ENCODE measurements at places on chromosomes 16 and 17.

- no peak for DNase-seq
These were observed 18.5 kb upstream of the TOB1 start for GRCh38 chr17:50884439-50885311.

DNA sequence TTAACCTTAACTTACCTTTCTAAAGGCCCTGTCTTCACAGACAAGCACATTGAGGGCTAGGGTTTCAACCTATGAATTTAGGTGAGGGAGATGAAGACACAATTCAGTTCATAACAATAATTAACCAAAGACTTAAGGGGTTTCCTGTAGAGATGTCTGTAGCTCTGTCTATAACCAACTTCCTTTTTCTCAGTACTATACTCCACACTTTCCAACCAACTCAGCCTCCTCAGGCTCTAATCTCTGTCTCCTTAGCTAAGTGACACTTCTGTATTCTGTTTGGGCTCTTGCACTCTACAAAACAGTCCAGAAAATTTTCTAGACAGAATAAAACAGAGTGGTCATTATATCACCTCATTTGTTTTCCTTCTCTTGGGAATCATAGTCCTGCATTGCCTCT lies 25.8 kb downstream of the CAPNS2 start:
- DNase-seq: no peak

DNA sequence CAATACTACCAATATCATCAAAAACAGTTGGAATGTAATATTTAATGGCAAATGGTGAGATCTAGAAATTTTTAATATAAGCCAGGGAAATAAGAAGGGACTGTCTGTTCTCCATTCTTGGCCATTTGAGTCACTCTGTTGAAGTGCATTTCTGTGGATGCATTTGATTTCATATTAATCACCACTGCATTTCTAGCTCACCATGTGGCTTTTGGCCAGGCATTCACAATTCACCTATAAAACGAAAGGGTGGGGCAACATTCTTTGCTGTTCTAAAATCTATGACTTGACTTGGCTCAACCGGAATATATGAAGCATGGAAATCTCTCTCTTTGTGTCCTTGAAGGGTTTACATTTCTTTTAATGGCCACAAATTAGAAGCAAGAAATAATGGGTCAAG lies 483.0 kb downstream of the SLC39A11 start:
- DNase-seq: no peak

GRCh38 chr17:50060951-50061712 lies 5.2 kb downstream of the ITGA3 start:
- DNase-seq: no peak

- DNase-seq: no peak
These were observed 11.9 kb upstream of the CCL17 start for GRCh38 chr16:57392694-57393093.

- DNase-seq: no peak
These were observed 2.8 kb downstream of the PRKAR1A start for GRCh38 chr17:68514831-68515635.

DNA sequence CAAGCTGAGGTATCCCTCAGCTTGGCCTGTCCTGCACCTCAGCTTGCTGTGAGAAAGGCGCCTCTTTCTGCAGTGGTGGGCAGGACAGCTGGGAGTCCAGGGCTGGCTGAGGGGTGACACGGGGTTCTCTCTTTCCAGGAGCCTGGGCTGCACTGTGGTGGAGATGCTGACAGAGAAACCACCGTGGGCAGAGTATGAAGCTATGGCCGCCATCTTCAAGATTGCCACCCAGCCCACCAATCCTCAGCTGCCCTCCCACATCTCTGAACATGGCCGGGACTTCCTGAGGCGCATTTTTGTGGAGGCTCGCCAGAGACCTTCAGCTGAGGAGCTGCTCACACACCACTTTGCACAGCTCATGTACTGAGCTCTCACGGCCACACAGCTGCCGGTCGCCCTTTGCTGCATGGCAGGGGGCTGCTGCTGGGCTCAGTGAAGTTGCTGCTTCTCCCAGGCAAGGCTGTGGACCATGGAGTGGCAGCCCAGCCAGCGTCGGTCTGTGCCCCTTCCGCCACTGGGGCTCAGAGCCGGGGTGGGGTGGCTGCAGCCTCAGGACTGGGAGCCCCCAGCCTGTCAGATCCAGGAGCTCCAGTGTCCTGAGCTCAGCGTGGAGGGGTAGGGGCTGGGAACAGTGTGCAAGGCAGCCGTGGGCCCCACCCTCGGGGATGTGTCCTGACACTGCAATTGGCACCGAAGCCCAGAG lies 6.4 kb downstream of the LIMD2 start:
- DNase-seq: no peak

- no peak for DNase-seq
These were observed 99.2 kb downstream of the RGS9 start for GRCh38 chr17:65236321-65236720.

DNA sequence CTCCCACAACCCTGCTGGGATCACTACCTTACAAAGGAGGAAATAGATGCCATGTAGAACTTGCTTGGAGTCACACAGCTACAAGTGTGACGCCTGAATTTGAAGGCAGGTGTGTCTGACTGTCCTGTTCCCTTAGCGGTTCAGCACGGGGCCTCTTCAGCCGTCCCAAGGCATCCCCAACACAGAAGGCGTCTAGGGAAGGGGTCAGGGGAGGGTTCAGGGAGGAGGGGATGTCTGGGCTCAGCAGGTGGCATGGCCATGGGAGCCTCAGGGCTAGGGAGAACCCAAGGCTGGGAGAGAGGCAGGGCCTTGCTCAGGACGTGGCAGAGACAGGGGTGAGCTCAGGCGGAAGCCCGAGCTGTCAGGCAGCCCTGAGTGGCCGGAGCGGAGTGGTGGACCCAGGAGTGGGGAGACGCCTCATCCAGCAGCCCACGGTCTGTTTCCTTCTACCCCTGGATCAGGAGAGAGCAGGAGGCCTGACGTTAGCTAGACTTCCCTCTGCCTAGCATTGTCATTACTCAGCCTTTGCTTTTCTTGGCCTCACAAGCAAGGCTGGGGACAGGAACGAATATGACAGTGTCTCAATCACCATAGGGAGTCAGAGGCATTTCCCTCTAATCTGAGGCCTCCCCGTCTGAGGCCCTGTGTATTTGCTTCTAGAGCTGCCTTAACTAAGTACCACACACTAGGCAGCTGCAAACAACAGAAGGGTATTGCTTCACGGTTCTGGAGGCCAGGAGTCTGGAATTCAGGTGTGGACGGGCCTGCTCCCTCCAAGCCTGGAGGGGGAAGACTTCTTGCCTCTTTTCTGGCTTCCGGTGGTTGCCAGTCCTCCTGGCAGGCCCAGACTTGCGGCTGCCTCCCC lies 31.3 kb upstream of the ANKRD40CL start:
- DNase-seq: no peak

DNA sequence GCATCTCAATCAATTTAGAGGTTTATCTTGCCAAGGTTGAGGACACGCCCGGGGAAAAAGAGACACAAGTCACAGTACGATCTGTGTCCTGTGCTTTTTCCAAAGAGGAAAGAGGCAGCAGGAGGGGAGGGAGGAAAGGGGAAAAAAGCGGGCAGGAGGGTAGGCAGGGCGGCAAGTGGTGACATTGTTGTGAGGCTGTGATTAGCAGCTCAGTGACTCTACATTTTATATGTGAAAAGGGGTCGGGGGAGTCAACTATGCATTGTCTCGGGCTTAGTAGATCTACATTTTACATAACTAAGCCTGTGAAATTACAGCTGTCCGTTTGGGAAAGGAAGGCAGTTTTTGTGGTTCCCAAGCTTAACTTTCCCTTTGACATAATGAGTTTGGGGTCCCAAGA lies 22.2 kb upstream of the RIPOR1 start:
- no peak for DNase-seq

DNA sequence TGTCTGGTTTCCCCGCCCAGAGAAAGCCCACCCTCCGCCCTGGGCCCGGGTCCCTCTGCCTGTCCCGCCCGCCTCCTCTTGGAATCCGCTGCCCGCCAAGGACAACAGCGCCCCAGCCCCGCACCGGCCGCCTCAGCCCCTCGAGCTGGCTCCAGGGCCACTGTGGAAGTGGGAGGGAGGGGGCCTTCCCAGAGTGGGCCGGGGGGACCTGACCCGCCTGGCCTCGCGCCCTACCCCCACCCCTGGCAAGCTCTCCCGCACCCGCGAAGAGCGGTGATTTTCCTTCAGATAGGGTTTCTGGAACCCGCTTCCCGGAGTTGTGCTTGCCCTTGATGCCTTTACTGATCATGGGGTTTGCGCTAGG lies 2.3 kb upstream of the CBX8 start:
- DNase-seq: no peak

- DNase-seq: peak; percentile 6
These were observed 38.5 kb downstream of the IGF2BP1 start for GRCh38 chr17:49035470-49036269.

DNA sequence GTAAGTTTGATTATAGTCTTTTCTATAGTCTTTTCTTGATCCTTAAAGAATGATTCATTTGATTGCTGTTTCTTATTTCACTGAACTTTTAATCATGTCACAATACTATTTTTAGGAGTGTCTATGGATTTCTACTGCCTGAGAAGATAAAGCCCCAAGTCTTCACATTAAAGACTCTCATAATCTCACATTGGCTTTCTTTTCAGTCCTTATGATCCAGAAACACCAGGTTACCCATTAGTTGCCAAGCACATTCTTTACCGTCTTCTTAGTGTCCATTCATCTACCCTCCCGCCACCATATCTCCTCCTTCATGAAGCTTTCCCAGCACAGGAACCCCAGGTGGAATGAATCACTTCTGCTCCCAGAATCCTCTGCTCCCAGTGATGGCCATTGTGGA lies 49.5 kb upstream of the MYOCD start:
- DNase-seq: no peak

DNA sequence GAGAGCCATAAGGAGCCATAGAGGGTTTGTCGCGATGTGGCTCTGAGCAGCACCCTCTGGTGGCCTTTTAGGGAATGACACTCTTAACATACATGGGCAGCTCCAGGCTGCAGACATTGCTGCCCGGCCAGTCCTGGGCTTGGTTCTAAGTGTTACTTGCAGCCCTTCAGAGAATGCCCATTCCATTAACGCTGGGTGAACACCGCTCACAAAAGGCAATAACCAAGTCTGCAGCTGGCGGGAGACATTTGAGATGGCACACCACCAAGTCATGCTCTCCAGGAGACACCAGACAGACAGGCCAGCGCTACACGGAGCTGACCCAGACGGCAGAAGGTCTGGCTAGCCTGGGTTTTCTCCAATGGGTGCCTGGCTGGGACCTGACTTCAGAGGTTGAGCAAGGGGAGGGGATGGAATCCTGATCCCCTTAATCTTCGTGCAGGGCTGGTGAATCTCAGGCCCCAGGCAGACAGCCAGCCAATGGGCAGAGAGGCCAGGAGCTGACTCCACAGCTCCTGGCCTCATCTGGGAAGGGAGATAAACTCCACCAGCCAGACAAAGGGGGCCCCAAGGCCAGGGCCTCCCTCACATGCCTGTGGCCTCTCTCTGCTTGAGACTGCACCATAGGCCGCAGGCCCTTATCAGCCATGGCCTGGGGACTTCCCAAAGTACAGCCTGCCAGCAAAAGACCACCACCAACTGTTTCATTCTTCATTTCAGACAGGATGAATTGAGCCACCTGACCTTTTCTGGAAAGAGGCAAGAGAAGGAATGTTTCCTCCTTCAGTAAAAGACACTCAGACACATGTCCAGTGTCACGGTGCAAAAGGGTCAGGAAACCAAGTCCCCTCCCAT lies 58.8 kb downstream of the ZDHHC7 start:
- peak; percentile 68 for DNase-seq

- DNase-seq: no peak
These were observed 23.4 kb downstream of the RBL2 start for GRCh38 chr16:53457670-53458069.

DNA sequence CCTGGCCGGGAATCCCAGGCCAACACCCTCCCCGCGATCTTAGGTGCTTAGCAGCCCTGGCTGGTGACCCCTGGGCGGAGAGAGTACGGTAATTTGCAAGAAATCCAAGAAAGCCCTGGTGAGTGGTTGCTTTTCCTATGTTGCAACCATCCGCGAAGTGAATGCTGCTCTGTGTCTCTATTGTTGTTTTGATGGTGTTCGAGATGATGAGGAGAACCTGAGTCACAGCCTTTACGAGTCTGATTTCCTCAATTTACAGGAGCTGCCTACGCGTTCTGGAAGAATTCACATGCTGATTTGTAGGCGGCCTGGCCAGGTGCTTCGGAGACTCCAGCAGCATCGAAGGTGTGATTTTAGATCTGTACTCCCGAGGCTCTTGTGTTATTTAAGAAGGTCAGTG lies 63.3 kb downstream of the TMEM235 start:
- DNase-seq: no peak

DNA sequence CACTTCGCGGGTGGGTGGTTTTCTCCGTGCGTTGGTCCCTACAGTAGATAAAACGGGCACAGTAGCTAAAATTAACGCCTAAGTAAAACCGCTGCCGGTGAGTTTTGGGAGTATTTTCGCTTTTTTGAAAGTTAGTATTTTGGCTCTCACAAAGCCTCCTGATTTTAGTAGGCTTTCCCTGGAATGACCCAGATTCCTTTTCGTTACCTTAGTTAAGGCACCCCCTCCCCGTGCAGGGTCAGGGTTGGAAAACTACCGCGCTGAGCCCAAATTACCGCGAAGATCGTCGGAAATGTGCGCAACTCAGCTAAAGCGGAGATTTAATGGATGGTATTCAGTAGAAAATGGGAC lies 28.3 kb upstream of the ST6GALNAC1 start:
- no peak for DNase-seq

DNA sequence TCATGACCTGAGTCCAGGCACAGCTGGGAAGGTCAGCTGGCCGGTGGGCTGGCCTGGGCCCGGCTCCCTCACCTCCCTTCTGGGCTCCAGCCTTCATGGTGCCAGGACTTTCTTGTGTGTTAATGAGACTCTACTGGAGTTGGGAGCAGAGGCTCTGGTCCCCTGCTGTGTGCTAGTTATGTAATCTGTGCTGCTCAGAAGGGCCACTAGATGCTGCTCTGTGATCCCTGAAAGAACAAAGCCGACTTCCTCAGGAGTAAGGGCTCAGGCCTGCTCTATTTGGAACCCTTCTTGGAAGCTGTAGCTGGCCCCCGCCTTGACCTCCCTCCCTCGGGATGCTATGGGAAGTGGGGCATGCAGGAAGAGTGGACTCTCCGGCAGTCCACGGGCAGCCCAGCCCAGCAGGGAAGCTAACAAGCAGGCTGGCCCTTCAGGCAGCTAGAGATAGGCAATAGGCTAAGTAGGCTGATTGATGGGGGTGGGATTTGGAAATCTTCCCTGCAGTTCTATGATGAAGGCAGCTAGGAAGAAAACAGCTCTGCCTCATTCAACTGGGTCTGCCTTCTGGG lies 3.3 kb upstream of the CDK5R1 start:
- peak; percentile 78 for DNase-seq

DNA sequence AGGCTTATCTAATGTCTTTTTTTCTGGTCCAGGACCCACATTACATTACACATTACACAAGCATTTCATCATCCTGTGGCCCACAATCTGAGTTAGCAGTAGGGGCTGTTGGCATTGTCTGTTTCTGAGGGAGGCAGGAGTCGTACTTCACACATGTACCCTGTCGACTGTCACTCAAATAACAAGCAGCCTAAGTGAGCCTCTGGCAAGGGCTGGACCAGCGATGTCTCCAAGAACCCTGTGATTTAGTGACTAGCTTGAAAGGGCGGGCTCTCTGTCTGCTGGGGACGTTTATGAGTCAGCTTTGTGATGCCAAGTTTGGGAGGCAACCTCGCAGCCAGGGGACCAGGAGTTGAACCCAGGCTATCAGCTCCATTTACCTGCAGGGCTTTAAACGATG lies 251.4 kb downstream of the HS3ST3B1 start:
- no peak for DNase-seq

Data from NCI-H345 (cell line).